ENCODE measurements at places on chromosomes 2 and 18.

- no peak for DNase-seq
Observed at GRCh38 chr18:25341831-25342230, 10.1 kb downstream of the ZNF521 start.

DNA sequence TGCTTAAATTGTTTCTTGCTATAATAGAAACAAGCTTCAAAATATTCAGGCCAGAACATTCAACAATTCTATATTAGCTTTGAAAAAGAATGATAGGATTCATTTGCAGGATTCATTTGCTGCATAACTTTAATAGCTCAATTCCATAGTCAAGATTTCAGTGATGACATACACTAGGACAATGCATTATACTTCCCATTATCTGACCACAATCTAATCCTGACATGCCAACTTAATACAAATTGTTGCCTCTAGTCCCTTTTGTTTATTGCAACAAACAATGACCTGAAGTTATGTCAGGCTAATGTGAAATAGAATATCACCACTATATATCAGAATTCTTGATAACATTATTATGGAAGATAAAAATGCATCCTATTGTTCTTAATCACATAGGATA lies 169.4 kb downstream of the DNAH7 start:
- DNase-seq, result no peak

DNA sequence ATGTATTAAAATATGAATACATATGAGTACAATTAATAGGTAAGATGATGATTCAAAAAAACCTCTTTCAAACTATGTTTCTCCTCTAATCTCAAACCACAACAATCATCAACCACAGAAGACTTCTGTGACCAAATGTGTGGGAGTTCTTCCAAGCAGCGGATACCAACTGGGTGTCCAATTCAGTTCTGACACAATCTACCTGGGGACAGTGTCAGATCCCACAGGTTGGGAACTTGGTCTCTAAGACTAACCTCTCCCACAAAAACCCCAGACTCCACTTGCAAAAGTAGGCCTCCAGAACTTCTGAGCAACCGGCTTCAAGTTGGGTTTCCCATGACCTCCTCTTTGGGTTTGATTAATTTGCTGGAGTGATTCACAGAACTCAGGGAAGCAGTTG lies 26.9 kb downstream of the FASTKD1 start:
- no peak for DNase-seq

GRCh38 chr2:72800492-72800891 lies 25.3 kb downstream of the EXOC6B start:
- no peak for DNase-seq

DNA sequence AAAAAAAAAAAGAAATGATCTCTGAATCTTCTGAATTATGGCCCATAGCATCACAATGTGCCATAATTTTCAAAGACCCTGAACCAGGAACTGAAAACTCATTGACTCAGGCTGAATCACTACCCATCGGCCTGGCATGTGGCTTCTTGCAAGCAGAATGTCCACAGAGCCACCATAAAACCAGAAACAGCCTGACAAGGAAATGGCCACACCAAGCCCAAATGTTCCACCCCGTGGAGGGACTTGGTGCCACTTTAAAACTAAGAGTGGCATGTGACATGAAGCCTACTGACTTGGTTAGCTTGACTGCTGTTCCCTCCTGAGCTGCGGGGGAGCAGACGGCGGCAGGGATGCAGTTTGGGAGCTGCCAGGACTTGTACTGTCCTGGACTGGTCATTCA lies 71.2 kb upstream of the RBM44 start:
- no peak for DNase-seq

DNA sequence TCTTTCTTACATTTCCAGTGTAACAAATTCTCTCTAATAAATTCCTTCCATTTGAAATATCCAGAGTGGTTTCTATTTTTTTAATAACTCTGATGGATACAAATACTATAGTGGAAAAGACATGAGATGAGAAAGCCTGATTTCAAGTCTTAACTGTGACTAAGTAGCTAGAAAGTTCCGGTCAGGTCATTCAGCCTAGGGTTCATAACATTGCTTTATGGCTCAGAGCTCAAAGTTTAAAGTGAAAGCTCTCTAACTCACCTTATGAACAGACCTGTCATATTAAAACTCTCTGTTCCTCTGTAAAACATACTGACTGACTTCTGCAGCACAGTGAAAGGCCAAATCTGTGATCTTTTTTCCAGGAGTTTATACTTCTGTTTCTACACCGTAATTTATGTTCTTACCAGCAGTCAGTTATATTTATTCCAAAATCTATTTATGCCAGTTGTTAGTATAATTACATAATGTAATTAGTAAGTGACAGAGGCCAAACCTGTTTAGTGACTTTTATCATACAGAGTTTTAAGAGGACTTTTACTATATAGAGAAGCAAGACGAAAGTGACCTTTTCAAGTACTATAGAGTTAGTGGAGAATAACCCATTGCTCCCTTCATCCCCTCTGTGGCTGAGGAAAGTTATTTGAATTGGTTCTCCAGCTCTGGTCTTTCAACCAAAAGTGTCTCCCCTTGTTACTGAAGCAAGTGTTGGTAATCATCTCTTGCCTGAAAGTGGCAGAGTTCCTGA lies 118.8 kb upstream of the PDE1A start:
- DNase-seq, result no peak
